ENCODE measurements at places on chromosomes 4 and X.

- DNase-seq = no peak
Observed at GRCh38 chr4:16227462-16227868, 1.2 kb upstream of the TAPT1 start.

- DNase-seq = no peak
Observed at GRCh38 chrX:38268011-38268410, 47.3 kb upstream of the SRPX start.

DNA sequence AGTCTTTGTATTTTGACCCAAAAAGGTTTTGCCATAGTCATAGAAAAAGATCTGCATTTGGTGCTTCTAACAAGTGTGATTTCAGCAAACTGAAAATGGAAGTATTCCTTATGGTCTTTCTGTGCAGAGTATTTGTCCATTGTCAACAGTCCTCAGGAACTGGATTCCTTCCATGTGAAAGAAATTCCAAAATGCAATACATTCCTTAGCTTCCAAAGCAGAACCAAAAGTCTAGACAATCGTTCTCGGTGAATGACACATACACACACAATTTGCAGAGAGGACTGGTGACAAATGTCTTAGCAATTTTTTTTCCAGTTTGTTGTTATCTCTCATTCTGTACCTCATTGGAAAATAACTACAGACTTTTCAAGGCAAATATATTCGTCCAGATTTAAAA, 562.2 kb upstream of the SLIT2 start:
- DNase-seq = no peak

DNA sequence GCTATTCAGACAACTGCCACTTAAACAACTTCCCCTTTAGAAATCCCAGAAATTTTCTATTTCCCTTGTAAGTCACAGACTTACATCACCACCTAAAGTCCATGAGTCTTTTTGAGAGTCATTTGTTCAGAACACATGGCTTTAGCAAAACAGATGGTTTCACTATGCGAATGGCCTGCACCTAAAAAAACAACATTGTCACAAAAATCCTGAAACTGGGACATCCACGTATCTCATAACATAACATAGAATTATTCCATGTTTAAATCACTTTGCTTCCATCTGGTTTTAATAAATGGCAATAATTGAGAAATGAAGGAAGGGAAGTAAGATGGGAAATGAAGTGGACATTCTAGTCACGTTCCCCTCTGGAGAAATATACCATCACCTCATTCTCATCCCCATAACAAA, 155.3 kb upstream of the EDNRA start:
- DNase-seq = no peak

DNA sequence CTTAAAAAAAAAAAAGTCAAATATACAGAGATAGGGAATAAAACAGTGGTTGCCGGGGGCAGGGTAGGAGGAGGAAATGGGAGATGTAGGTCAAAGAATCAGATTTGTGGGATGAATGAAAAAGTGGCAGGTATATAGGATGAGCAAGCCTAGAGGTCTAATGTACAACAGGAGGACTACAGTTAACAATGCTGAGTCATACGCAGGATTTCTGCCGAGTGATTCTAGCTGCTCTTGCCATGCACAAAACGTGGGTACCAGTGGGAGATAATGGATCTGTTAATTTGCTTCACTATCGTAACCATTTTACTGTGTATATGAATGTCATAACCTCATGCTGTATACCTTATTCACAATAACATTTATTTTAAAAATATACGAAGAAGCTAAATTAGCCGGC, 10.7 kb upstream of the MTNR1A start:
- DNase-seq = no peak

DNA sequence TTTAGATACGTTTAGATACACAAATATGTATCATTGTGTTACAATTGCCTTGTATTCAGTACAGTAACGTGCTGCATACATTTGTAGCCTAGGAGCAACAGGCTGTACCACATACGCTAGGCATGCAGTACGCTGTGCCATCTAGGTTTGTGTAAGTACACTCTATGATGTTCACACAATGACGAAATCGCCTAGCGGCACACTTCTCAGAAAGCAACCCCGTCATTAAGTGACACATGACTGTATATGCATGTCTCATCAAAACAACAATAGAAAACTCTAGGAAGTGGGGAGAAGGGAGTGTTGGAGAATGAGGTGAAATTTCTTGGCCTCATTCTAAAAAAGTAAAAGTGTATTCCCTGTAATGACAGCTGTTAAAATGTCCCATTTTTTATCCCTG, 32.7 kb downstream of the CCDC149 start:
- no peak for DNase-seq

GRCh38 chr4:165556383-165556782, 177.6 kb downstream of the CPE start:
- no peak for DNase-seq

GRCh38 chr4:79848329-79848728, 224.7 kb downstream of the ANTXR2 start:
- DNase-seq = no peak

GRCh38 chr4:107818301-107818910, 6.3 kb upstream of the SGMS2 start:
- no peak for DNase-seq

GRCh38 chrX:47191806-47192401, 1.7 kb upstream of the UBA1 start:
- DNase-seq = no peak

DNA sequence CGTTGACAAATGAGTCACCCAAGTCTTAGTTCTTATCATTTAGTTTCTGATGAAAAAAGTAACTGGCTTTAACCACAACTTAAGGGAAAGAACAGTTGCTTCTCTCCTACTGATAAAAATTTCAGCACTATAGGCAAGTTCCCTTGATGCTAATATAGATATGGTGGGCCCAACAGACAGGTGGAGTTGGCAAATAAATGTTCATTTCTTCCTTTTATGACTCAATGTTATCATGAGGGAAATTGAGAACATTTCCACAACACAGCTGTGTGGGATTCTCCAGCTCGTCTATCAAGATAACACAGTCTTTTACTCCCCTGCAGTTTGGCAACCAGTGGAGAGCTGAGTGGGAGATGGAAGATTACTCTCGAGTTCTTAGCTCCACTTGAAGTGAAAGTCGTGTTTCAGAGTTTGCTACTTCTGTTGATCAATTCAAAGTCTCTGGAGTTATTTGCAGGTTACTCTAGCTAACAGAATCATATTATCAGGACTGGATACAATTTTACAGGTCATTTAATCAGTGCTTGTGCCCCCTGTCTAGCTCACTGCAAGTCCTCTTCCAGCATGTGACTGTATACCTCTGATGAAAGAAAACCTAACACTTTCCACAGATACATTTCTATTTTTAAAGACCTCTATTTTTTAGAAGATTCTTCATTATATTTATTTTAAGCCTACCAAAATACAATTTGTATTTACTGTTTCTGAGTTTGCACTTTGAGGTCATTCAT, 270.6 kb upstream of the GK2 start:
- DNase-seq = no peak

DNA sequence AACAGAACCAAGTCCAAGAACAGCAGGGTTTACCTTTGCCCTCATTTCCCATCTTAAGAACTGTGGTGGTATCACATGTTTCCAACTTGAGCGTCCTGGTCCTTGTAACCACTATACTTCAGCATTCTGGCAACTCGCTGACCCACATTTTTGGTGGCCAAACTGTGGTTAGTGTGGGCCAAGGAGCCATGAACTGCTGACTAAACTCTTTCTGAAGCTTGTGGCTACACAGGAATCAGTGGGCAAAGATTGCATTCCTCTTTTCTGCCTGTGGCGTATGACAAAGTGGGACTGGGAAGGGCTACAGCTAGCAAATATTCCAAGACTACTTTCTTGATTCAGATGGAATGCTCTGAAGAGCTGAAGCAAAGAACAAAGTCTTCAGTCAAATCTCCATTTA, 106.3 kb upstream of the MID1 start:
- no peak for DNase-seq

- DNase-seq = no peak
Observed at GRCh38 chrX:37818031-37818430, 29.3 kb downstream of the DYNLT3 start.

DNA sequence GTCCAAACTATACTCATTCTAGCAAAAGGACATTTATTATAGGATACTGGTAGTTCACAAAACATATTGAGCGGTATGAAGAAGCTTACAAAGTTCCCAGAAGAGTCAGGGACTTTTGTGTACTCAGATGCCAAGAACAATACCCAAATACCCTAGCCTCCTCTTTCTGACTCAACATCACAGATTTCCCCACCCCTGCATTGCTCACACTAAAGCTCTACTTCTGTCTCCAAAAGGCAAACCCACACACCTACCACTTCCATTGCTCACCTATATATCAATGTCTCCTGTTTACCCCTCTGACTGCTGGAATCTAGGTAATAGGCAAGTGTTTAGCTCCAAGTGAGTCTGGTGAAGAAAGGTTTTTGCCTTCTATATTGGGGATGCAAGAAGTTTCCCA, 100.7 kb upstream of the HCCS start:
- no peak for DNase-seq

DNA sequence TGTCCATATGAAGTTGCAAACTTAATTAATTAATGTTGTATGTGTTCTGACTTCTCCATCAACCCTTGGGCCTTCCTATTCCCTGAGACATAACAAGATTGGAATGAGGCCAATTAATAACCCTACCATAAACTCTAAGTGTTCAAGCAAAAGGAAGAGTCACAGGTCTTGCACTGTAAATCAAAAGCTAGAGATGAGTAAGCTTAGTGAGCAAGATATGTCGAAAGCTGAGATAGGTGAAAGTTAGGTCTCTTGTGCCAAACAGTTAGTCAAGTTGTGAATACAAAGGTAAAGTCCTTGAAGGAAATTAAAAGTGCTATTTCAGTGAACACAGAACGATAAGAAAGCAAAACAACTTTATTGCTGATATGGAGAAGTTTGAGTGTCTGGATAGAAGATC, 58.2 kb upstream of the GPRIN3 start:
- DNase-seq = no peak

Data from GM19239 (cell line).